ENCODE measurements at places on chromosomes 12 and 14.

DNA sequence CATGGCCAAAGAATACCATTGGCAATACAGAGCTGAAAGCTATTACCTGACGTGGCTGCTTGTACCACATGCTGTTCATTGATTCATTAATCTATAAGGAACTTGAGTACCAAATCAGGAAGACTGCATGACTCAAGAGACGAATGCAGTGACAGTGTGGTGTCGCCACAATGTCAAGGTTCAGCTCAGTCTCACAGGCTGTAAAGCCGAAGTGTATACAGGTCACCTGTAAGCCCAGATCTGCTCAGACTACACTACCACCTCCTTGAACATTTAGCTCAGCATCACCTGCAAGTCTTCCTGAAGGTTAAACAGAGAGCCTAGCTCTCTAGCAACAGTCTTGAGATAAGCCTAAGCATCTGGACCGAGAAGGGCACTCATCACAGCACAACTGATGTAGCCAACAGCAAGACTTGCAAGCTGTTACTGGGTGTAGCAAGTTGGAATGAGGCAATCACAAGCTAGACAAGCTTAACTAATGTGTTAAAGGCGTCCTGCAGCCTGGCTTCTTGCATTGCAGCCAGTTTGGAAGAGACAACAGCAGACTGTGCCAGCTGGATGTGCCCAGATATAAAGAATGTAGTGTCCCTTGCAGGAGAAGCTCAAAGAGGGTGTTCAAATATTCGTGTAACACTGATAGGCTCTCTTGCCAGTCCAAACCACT lies 21.0 kb downstream of the TMTC1 start:
- DNase-seq, result no peak

DNA sequence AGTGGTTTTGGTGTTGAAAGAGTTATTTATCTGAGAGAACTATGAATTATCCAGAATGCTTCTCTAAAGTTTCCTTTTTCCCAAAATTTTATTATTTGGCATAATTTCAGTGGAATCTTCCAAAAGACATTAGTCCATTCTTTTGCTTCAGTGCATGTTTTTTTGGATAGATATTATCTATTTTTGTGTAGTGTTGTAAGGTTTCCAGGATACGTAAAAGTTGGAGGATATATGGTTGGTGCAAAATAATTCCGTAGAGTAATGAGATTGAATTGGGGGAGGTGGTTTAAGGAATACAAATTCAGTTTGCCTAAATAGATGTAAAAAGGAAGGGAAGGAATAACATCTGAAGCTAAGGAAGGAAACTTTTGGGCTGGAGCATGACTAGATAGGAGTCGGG lies 186.6 kb downstream of the RGS6 start:
- no peak for DNase-seq

DNA sequence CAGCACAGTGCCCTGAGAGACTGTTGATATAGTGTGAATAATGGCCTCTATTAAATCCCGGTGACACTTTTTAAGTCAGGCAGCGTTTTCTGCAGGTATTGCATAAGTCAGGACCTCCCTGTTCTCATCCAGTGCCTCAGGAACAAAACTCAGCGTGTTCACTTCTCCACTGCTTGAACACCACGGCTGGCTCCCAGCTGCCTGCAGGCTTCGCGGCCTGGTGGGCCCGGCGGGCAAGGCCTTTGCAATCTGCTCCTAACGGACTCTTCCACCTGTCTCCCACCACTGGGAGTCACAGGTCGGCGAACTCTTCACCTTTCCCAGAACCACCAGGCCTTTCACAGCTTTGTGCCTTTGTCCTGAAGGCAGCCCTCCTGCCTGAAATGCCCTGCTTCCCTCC lies 18.7 kb downstream of the RFX4 start:
- DNase-seq, result no peak

- DNase-seq, result no peak
These were observed 189.0 kb downstream of the SOX5 start for GRCh38 chr12:23760495-23760894.

DNA sequence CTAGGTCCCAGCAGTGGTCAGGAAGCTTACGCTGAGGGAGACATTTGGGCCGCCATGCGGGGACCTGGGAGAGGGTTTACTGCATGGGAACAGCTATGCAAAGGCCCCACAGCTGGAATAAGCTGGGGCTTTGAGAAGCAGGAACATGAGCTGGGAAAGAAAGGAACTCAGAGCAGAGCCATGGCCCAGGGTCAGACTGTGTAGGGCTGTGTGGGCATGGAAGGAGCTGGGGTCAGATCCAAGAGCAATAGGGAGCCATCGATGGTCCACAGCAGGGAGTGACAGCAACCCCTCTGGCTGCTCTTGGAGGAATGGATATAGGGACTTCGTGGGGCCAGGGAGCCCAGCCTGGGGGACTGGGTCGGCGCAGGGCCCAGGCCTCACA lies 151.6 kb downstream of the ADGRD1 start:
- no peak for DNase-seq

Data from activated effector memory CD4-positive, alpha-beta T cell treated with Interleukin-2 at 50 U/mL for 16 hours (primary cell).